ENCODE measurements at places on chromosomes 2 and 18.
A peak's percentile ranks its signal among the peaks of the same experiment; 100 is the strongest.

DNA sequence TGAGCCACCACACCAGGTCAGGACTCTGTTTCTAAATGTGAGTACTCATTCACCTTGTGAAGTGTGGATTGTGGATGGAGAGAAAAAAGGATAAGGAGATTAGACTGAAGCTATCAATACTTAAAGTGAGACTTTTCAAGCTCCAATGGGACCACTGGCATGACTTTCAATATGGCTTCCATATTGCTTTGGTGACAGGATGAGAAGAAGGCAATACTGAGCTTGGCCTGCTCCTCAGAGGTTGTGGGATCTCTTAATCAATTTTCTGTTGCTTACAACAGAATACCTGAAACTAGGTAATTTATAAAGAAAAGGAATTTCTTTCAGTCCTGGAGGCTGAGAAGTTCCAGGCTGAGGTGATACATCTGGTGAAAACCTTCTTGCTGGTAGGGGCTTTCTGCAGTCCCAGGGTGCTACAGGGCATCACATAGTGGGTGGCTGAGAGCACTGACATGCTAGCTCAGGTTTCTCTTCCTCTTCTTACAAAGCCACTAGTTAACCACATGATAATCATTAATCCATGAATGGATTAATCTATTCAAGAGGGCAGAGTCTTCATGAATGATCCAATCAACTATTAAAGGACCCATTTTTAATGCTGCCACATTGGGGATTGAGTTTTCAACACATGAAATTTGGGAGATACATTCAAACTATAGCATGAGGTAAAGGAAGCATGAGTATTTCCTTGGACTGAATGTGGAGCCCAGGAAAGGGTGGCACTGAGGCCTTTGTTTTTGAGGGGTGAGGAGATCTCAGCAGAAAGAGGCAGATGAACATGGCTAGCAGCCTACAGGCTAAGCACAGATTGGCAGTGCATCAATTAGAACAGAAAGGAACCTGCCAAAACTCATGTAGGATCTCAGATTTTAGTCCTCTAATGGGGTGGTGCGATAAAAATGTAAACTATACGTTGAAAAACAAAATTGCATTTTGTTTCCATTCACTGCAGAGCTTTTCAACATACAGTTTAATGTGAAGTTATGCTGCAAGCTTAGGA is 274.5 kb downstream of the PIK3C3 start:
- DNase-seq = no peak

- DNase-seq = no peak
Measured at GRCh38 chr18:43563780-43564179, 286.5 kb upstream of the SYT4 start.

DNA sequence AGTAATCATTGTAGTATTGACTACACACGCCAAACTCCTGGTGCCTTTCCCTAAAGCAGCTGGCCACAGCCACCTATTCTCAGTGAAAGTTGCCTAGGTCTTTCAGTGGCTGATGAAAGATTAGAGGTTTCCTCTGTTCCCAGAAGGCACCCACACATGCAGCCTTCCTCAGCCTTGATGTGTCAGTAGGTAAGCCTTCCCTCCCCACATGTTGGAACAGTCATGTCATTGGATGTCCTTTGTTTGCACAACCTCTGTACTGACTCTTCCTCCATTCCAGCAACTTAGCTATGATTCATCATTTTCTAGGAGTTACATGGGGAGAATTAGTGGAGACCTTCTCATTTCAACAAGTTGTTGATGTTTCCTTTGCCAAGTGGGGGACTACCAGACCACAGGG is 630.8 kb upstream of the SLC39A10 start:
- no peak for DNase-seq

GRCh38 chr18:77081390-77081778 is 51.2 kb downstream of the MBP start:
- no peak for DNase-seq

GRCh38 chr2:55108456-55109160 is 58.4 kb upstream of the RTN4 start:
- no peak for DNase-seq

- no peak for DNase-seq
Measured at GRCh38 chr18:42436222-42436765, 481.3 kb downstream of the PIK3C3 start.

- peak; percentile 31 for DNase-seq
Measured at GRCh38 chr18:28175930-28176697, 816 bp downstream of the CDH2 start.

DNA sequence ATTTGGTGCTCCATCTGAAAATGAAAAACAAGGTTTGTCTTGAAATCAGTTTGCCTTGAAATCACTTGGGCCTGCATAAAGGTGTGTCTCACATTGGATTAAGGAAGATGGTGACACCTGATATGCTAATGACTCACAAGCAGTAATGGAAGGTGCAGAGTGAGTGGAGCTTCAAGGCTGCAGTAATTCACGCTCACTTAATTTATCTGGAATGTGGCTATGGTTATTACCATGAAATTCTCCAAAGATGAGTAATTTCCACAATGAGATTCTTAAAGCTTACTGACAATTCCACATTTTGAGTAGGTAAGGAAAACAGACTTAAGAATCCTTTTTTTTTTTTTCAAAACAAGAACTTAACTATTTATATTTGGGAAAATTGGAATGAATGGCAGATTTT is 156.8 kb downstream of the PAX3 start:
- DNase-seq = no peak

- DNase-seq = no peak
Measured at GRCh38 chr18:33404244-33404873, 36.2 kb downstream of the CCDC178 start.

DNA sequence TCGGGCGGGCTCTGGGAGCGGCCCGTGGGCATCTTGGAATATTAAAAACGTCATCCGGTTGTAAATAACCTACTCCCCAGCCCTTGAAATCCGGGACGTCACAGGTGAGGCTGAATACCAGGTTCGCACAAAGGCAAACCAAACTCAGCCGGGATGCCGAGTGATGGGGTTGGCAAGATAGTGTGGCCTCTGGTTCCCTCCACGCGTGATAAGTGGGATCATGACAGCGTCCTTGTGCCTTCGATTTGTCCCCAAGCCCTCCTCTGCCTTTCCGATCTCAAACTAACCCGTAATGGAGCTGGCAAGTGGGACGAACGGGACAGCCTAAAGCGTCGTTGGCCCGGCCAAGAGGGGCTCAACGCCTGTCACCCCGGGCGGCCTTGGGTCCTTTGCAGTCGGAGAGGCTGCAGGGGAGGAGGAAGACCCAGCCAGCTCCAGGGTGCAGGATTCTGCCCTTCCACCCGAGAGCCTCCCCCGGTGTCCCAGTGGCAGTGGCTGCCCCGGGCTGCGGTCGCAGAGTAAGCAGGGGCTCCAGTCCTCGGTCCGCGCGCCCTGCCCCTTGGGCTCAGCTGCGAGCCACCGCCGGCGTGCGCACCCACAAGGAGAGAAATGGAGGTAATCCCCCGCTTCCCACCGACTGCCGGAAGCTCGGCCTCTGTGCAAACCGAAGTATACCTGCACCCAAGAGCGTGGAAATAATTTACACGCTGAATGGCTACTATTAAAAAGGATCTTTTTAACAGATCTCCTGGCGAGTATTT is 13.4 kb upstream of the PAX3 start:
- DNase-seq = no peak

DNA sequence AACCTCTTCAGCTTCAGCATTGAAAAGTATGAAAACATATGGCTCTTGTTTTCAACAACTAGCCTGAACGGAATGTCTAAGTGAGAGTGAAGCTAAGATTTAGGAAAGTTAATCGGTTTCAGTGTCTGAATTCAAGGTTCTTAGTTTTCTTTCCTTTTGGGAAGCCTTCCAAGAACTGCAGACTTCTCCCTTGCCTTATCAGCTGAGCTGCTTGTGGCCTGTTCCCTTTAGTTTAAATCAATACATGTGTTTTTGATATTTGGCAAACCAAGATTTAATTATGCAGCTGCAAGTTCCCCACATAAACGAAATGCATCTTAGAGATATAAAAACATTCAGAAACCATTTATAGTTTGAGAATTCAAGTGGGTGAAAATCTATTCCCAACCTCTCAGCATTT is 274.3 kb upstream of the NRP2 start:
- DNase-seq = no peak

DNA sequence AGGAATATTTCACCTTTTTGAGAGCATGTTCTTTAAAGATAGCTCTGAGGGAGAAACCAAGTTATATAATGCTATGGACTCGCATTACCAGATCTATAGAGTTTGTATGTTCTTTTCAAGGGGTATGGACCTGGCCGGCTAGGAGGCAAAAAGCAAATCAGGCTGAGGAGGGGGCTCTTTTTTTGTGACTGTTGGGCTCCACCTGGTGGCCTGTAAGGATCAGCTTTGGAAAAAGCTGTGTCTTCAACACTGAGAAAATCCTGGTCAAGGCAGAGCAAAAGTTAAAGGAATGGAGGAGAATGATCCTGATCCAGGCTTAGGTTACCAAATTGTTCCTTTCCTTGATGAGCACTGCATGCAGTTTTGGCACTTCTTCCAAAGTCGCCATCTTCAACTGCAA is 180.5 kb downstream of the DIS3L2 start:
- peak; percentile 6 for DNase-seq

- no peak for DNase-seq
Measured at GRCh38 chr2:43158259-43158880, 68.0 kb downstream of the ZFP36L2 start.

DNA sequence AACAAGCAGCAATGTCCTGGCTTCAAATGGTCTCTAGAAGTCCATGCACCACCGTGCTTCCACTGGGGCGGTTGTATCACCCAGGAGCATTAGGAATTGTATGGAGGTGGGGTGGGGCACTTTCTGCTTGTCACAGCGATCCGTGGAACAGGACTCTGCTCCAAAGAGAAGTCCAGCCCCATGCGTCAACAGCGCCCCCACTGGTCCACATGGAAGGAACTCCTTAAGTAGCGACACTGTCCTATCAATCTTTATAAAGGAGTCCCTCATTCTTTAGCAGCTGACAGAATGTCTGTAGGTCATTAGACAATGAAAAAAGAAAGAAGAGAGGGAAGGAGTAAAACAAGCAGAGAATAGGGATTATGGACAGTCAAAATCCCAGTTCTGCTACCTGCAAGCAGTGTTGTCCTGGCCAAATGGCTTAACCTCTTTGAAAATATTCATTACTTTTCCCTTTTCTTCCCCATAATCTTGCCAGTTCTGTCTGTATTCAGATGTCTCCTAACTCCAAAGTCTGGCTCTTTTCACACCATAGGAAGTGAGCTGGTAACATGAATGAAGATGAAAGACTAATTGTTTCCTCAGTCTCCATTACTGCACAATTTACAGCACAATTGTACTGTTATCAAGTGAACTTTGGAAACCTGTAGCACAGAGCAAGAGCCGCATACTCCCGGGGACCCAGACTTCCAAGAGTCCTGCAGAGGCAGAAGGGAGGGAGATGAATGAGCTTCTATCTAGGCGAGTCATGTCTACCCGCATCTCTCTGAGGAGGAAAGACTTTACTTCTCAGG is 9.9 kb downstream of the NFE2L2 start:
- no peak for DNase-seq

- DNase-seq = no peak
Measured at GRCh38 chr2:211494085-211494484, 937.7 kb downstream of the CPS1 start.

- DNase-seq = no peak
Measured at GRCh38 chr2:136005462-136006196, 20.2 kb upstream of the DARS1 start.

DNA sequence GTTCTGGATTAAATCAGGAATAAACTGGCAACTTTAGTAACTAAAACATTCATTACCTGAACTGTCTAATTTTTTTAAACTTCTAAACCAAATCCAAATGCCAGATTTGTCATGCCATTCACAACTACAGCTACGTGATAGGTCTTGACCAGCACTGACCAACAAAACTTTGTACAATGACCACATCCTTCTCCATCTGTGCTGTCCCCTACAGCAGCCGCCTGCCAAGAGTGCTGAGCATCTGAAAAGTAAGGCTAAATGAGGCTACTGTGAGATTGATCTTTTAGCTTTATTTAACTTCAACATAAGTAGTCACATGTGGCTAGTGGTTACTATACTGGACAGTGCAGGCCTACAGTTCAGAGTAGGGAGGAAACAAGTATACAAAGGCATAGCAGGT is 7.6 kb downstream of the FAM168B start:
- no peak for DNase-seq

DNA sequence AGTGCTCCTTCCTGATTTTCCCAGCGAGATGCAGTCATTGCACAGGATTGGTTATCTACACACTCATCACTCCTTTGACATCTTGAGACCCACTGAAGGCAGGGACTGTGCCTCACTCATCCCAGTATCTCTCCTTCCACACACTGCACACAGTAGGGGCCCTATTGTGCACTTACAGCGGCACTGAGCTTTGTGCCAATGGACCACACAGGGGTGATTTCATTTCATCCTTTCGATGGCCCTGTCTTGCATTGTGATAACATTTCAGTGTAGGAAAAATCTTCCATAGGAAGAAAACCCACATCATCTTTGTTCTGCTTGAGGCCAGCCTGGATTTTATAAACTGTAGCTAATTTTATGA is 11.0 kb upstream of the LRRFIP1 start:
- no peak for DNase-seq

DNA sequence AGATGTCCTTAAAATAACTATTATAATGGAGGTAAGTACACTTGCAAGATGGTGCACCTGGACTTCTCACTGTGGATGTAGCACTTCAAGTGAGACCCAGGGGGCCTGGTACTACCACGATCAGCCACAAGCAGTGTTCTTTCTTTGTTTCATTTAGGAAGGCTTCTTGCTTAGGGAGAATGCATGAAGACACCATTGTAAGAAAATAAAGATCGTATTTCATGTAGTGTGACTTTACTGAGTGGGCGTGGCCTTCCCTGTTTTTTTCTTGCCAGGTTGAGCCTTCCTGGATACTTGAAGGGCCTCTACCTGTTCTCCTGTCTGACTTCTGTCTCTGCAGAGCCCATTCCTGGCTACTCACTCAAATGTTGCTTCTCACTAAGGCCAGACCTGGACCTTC is 615.6 kb upstream of the SOX11 start:
- DNase-seq = no peak

DNA sequence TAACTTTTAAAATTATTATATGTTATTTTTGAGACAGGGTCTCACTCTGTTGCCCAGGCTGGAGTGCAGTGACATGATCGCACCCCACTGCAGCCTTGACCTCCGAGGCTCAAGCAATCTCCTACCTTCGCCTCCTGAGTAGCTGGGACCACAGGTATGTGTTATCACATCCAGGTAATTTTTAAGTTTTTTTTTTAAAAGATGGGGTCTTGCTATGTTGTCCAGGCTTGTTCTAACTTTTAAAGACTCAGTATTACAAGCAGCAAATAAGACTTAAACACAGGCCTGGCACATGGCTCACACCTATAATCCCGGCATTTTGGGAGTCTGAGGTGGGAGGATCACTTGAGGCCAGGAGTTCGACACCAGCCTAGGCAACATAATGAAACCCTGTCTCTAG is 101.2 kb downstream of the ASXL2 start:
- no peak for DNase-seq

- no peak for DNase-seq
Measured at GRCh38 chr2:25586726-25587144, 86.6 kb downstream of the DTNB start.

GRCh38 chr18:44915661-44916060 is 235.0 kb downstream of the SETBP1 start:
- DNase-seq = no peak
